Bronchial epithelial cell (primary cell): ENCODE measurements at places on chromosomes 2 and 18. TPM values are rescaled to one million over a fixed set of nuclear protein-coding genes. Genes with fewer than 3 reads are reported as not detected.
A peak's percentile ranks its signal among the peaks of the same experiment; 100 is the strongest.

Gene GNLY
- total RNA-seq = not detected in 2 replicates

Gene LCT
- under 0.01 TPM in 1 of 2 replicates, not detected in the other for total RNA-seq

Gene GAD1
- total RNA-seq = 1.3 and 1.7 TPM in 2 replicates

Gene GCA
- 8.7 TPM in 2 replicates for total RNA-seq

Gene UBR3
- 18.4 and 19.8 TPM in 2 replicates for total RNA-seq

Gene SKOR2
- total RNA-seq = not detected in 2 replicates

Gene DNAH6
- under 0.01 TPM in 2 replicates for total RNA-seq

Gene GPR75
- 0.79 and 1.7 TPM in 2 replicates for total RNA-seq

Gene C1QL2
- not detected in 2 replicates for total RNA-seq

Gene GALNT13
- 0.26 and 1.3 TPM in 2 replicates for total RNA-seq

Gene ZNF532
- 39.7 and 41.3 TPM in 2 replicates for total RNA-seq

DNA sequence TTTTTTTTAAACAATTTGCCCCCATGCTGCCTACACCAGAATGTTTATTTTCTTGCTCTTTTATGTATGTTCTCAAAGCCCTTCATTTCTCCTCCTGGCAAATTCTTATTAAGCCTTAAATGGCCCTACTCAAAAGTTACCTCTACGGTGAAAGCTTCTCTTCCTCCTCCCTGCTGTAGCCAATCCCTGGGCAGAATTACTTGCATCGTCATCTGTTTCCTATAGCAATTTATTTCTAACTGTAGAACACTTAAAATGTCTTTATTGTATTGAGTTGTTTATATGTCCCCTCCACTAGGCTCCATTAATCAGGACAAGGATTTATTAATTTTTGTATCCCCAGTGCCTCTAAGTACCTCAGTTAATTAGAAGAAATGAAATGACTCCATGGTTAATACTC, 2.5 kb upstream of the RAD51AP2 start:
- DNase-seq = no peak

DNA sequence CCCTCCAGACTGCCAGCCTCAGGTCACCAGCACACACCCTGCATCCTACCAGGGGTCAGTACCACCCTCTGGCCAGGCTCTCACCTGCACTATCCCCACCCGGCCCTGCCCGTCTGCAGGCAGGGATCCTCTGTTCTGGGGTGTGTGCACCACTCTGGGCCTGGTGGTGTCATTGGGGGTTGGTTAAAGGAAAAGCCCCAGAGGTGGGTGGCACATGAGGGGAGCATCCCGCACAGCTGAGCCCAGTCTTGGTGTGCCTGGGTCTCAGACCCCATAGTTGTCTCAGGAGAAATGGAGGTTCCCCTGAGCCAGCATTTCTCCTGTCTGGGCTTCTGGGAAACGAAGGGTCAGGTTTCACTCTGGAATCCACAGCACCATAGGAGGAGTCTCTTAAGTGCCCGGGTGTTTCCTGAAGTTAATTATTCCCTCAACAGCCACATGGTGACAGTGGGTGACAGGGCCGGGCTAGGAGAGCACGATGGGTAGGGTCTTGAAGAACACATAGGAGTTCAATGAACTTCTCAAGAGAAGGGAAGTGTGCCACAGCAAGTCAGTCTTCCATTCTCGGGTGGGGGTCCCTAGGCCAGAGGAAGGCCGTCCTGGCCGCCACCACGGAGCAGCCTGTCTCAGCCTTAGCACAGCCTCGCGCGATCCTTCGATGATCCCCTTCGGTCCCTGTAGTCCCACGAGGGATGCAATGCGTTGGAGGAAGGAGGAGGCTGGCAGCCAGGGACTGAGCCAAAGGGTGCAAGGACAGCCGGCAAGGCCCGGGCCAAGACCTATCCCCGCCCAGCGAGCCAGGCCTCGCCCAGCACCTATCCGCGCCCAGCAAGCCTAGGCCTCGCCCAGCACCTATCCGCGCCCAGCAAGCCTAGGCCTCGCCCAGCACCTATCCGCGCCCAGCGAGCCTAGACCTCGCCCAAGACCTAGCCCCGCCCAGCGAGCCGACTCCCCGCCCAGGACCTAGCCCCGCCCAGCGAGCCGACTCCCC, 1.1 kb upstream of the FARP2 start:
- peak; percentile 63 for DNase-seq

GRCh38 chr2:50575232-50575631, 456.7 kb downstream of the NRXN1 start:
- DNase-seq = no peak

DNA sequence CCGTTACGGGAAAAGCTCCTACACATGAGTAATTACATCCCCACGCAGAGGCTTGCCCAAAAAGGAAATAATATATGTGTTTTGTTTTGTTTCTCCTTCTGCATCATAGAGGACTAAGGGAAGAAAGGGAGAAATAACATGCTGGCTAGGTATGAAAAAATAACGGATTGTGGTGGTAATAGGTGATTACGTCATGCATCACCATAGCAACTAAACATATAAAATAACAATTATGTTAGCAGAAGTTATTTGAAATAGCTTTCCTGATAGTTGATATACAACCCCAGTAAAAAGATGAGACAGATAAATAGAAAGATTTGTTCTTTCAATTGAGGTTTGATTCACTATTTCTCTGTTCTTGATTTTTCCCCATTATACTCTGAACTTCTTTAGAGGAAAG, 518.0 kb downstream of the ZNF516 start:
- no peak for DNase-seq

DNA sequence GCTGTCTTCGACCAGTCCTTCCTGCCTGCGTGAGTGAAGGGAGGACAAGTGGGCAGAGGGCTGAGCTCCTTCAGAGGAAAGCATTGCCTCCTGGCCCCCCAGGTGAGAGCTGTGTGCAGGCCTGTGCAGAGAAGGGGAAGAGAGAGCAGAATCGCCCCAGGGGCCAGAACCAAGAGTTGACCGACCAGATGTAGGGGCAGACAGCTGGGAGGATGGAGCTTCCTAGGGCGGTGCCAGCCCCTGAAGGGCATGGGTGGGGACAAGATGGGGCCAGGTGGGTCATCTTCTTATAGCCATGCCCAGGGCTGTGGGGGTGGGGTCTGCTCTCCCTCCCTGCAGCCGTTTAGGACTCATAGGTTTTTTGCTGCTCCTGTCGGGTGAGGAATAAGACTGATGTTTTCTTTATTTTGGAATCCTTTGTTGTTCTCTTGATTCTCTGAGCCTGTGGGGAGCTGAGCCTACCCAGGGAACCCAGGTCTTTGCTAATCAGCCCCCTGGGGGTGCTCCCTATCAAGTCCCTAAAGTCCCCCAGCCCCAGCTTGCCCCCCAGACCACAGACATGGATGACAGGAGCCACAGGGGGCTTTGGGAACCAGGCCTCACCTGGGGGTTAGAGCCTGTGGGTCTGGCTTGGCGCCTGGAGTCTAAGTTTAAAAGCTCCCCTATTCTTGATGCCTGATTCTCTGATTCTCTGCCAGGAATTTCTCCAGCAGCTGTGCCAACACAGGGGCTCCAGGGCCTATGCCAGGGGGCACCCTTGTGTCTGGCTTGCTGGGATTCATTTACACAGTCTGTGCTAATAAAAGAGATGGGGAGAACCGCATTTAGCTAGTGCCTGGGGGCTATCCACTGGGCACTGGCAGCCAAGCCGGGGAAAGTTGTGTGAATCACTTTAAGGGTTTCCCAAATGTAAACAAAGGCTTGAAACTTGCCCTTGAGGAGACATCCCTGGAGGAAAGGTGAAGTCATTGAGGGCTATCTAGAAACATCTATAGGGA, 9.3 kb upstream of the EFHD1 start:
- peak; percentile 48 for DNase-seq

DNA sequence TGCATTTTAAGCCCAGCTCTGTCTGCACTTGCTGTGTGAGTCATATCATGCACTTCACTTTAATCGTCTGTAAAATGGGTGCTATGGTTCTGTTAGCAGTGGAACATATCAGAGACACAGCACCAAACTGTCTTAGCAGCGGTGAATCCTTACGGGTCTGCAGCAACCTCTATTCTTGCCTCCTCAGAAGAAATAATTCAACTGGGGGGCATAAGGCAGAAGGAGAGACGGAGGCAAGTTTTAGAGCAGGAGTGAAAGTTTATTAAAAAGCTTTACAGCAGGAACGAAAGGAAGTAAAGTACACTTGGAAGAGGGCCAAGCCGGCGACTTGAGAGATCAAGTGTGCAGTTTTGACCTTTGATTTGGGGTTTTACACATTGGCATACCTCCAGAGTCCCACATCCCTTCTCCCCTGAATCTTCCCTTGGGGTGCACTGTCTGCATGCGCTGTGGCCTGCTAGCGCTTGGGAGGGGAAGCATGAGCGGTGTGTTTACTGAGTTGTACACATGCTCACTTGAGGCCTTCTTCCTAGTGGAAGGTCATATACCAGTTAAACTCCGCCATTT, 109.8 kb downstream of the DDX1 start:
- DNase-seq = no peak

- no peak for DNase-seq
Measured at GRCh38 chr2:5698134-5698533, 6.0 kb downstream of the SOX11 start.

DNA sequence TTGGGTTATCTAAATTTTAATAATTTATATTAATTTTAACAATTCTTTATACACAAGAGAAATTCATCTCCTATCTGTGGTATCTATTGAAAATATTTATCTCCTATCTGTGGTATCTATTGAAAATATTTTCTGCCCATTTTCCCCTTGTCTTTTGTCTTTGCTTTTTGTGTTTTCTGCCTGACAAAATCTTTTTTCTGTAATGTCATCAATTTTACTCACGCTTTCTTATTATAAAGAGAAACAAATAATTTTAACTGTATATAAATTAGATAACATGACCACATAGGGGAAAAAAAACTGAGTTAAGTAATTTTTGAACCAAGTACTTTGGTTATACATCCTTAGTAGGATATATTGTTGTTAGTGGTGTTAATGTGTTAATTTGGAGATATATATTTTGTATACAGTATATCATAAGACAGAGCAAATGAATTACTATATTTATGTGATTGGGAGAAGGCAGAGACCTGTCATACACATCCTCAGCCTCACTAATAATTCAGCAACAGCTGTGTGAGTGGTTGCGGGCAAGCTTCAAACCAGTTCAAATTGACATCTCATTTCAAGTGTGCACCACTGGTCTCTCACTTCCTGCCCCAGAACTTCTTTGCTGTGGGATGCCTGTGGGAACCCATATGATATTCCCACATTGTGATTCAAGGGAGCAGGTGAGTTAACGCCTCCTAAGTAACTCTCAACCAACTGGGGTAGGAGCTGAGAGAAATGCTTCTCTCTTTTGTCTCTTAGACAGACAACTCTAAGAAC, 292.4 kb downstream of the SP3 start:
- DNase-seq = no peak

DNA sequence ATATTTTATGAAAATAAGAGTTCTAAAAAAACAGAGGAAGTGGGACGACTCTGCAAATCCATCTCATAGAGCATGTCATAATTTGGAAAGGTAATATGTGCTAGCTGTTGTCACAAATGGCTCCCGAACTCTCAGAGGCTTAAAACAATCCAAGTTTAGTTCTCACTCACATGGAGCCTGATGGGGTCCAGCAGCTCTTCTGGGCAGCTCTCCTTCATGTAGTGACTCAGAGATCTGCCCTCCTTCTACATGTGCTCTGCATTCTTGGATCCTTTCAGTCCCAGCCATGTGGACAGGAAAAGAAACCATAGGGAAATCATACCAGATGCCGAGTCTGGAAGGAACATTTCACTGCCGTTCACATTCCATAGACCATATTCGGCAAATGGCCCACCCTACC, 180.1 kb upstream of the APCDD1 start:
- no peak for DNase-seq
